ENCODE measurements at places on chromosomes 2 and 18.

DNA sequence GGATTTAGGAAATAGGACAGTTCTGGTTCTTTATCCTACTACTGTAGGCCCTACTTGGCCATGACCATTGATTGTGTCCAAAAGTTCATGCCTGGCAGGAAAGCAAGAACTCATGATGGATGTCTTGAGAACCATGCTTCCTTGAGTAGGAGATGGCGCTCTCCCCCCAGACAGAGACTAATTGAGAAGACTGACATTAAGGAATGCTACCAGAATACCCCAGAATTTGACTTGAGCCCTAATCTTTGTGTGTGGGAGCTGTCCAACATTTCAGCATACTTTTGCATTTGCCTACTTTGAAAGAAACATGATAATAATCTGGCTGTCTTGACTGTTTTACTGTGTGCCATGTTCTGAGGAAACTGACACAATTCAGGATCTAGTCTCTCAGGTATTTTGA, 23.3 kb downstream of the MAPRE3 start:
- no peaks in the 10 kb centered on the region for H3K4me1 ChIP-seq
- no peaks in the 10 kb centered on the region for H3K27me3 ChIP-seq
- DNase-seq, result no peak
- H3K4me3 ChIP-seq, result no peak overlapping the region
- H3K27ac ChIP-seq, result no peak overlapping the region
- no peaks in the 10 kb centered on the region for H3K36me3 ChIP-seq

DNA sequence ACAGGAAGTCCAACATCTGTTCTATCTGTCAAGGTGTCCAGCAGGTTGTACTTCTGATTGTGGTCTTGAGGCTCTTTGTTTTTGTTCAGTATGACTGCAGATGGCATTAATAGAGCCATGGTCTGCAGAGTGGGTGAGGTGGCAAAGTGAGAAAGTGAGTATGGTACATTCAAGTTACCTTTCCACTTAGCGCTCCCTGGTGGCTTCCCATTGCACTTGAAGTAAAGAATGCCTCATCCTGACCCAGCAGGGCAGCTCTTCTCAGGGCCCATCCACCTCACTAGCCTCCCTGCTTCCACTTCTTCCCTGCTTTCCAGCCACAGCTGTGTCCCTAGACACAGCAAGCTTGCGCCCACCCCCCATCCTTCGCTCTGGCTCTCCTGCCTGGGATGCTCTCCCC, 148.0 kb upstream of the ALPP start:
- no peaks in the 10 kb centered on the region for H3K36me3 ChIP-seq
- H3K27me3 ChIP-seq, result no peaks in the 10 kb centered on the region
- no peaks in the 10 kb centered on the region for H3K4me1 ChIP-seq
- H3K4me3 ChIP-seq, result no peak overlapping the region
- no peak overlapping the region for H3K27ac ChIP-seq

DNA sequence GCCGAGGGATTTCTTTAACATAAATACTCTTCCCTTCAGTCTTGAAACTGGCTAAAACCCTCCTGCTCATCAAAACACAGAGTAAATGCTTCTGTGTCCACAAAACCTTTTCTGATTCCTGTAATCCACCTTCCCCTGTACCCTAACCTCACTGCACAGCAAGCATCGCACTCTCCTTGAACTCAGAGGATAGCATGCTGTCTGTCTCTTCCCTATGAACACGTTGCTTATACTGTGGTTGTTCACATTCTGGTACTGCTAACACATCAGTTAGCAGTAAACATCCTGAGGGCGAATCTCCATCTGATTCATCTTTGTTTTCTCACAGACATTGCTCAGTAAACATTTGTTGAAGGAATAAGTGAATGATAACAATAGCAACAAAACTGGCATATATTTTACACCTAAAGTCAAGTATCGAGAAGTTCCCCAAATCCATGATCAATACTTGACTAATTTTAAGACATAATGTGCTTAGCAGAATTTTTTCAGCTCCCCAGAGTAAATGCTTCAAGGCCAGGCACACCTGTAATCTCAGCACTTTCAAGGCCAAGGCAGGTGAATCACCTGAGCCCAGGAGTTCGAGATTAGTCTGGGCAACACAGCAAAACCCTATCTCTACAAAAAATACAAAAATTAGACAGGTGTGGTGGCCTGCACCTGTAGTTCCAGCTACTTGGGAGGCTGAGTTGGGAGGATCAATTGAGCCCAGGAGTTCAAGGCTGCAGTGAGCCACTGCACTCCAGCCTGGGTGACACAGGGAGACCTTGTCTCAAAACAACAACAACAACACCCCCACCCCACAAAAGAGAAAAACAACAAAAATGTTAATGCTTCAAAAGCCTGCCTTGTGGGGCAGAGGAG, 45.6 kb upstream of the LPIN2 start:
- no peaks in the 10 kb centered on the region for H3K36me3 ChIP-seq
- no peak overlapping the region for H3K4me3 ChIP-seq
- peak overlapping the region; percentile 92 for H3K27ac ChIP-seq
- H3K27me3 ChIP-seq, result no peaks in the 10 kb centered on the region
- H3K4me1 ChIP-seq, result peaks cover 68% of the 10 kb centered on the region
- no peak for DNase-seq

GRCh38 chr2:127134235-127134634, 27.3 kb upstream of the BIN1 start:
- H3K4me3 ChIP-seq, result no peak overlapping the region
- DNase-seq, result no peak
- no peaks in the 10 kb centered on the region for H3K4me1 ChIP-seq
- H3K36me3 ChIP-seq, result no peaks in the 10 kb centered on the region
- no peaks in the 10 kb centered on the region for H3K27me3 ChIP-seq

- no peaks in the 10 kb centered on the region for H3K36me3 ChIP-seq
- DNase-seq, result no peak
- H3K27me3 ChIP-seq, result no peaks in the 10 kb centered on the region
- no peak overlapping the region for H3K4me3 ChIP-seq
Observed at GRCh38 chr2:39215545-39215944, 28.2 kb downstream of the CDKL4 start.

- no peak overlapping the region for H3K4me3 ChIP-seq
- peaks cover 5% of the 10 kb centered on the region for H3K4me1 ChIP-seq
- H3K36me3 ChIP-seq, result peaks cover 17% of the 10 kb centered on the region
- no peak overlapping the region for H3K27ac ChIP-seq
- DNase-seq, result no peak
Observed at GRCh38 chr2:74333175-74333574, 10.0 kb downstream of the SLC4A5 start.

DNA sequence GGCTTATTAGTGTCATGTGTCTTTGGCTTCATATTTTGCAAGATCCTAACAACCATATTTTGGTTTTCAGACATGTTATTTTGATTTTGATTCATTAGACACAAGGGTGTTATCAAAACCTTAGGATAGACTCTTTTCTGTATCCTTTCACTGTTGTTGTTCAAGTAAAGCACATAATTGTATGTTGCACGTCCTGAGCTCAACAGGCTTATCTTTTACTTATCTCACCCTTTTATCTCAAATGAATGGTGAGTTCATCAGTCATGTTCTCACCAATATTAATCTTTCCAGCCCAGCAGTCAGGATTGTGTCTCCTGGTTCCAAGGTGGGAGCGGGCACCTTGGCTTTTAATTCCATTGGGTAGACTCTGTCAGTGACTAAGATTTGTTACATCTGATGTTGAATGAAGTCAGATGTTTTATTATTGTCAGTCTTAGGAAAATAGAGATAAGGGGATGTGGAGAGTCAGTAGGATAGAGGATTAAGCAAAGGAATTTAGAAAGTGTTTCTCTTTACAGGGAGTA, 11.9 kb downstream of the GPN1 start:
- peaks cover 64% of the 10 kb centered on the region for H3K36me3 ChIP-seq
- H3K27ac ChIP-seq, result no peak overlapping the region
- no peak overlapping the region for H3K4me3 ChIP-seq
- no peaks in the 10 kb centered on the region for H3K4me1 ChIP-seq

GRCh38 chr18:38257661-38258060, 692.1 kb upstream of the CELF4 start:
- no peak overlapping the region for H3K27ac ChIP-seq
- no peak for DNase-seq
- H3K4me1 ChIP-seq, result no peaks in the 10 kb centered on the region
- no peak overlapping the region for H3K4me3 ChIP-seq
- no peaks in the 10 kb centered on the region for H3K36me3 ChIP-seq

DNA sequence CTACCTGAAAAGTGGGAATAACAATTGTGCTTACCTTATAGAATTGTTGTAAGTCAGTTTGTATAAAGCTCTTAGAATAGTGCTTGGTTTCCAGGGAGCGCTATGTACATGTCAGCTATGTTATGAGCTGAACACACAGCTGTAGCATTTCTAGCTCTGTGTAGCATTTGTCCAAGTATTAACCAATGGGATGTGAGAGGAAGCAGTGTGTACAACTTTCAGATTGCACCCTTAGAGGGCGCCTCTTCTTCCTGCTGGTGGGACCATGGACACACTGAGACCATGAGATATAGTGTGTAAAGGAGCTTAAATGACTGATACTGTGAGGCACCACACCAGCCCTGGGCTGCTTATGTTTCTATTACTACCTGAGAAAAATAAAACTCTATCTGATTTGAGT, 380.2 kb downstream of the LNPK start:
- DNase-seq, result no peak
- H3K4me1 ChIP-seq, result no peaks in the 10 kb centered on the region
- H3K27ac ChIP-seq, result no peak overlapping the region

GRCh38 chr18:75544051-75544481, 116.6 kb upstream of the SMIM21 start:
- no peak for DNase-seq
- H3K27ac ChIP-seq, result no peak overlapping the region
- no peaks in the 10 kb centered on the region for H3K4me1 ChIP-seq
- H3K36me3 ChIP-seq, result no peaks in the 10 kb centered on the region
- no peaks in the 10 kb centered on the region for H3K27me3 ChIP-seq
